Suprapubic skin (tissue), 4 donors: ENCODE measurements at places on chromosomes 1 and 21. TPM values are rescaled to one million over a fixed set of nuclear protein-coding genes. Genes with fewer than 3 reads are reported as not detected.

GRCh38 chr1:95049935-95050334 lies 22.8 kb downstream of the ALG14 start:
- no peak for DNase-seq

DNA sequence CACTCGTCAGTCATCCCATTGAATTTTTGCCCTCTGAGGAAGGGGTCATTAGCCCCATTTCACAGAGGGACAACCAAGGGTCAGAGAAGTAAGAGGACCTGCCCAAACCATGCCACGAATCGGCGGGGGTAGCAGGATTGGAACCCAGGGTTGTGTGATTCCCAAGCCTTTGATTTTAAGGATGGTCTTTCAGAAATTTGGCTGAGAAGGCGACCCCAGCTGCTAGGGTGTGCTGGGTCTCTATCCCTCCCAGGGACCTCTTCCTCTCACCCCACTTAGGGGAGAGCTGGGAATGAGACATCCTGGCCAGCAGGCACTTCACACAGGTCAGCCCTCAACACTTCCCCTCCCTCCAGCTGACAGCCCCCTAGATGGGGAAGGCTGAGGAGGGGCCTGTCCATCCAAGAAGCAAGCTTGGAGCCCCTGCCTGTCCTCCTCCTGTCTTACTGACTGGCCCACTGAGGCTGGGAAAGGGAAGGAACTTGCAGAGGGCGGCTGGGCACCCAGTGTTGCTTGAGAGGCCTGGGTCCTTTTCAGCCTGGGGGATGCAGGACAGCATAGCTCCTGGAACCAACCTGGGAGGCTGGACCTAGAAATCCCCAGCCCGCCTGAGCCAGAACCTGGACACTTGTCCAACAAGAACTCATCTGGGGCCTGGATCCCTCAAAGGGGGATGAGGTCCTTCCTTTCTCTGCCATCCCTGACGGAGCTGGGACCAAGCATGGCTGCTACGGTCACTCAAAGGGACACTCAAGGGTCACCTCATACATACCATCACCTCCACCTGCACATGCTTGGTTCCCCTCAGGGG lies 1.7 kb downstream of the SDC3 start:
- DNase-seq: peak; percentile 55

DNA sequence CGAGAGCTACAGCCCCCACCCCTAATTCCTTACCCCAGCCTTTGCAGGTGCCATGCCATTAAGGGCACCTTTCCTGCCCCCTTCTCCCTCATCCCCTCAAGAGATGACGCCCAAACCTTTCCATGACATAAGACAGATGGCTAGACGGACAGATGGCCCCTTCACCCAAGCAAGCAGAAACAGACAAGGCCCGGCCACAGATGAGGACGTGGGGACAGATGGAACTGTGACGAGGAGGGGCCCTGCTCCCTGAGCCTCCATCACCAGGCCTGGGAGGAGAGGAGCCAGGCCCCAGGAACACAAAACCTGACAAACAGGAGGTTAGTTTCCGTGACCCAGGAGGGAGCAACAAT lies 24.7 kb upstream of the PEF1 start:
- DNase-seq: no peak

- peak; percentile 44 for DNase-seq
These were observed 23.9 kb downstream of the TTC34 start for GRCh38 chr1:2777424-2778219.

DNA sequence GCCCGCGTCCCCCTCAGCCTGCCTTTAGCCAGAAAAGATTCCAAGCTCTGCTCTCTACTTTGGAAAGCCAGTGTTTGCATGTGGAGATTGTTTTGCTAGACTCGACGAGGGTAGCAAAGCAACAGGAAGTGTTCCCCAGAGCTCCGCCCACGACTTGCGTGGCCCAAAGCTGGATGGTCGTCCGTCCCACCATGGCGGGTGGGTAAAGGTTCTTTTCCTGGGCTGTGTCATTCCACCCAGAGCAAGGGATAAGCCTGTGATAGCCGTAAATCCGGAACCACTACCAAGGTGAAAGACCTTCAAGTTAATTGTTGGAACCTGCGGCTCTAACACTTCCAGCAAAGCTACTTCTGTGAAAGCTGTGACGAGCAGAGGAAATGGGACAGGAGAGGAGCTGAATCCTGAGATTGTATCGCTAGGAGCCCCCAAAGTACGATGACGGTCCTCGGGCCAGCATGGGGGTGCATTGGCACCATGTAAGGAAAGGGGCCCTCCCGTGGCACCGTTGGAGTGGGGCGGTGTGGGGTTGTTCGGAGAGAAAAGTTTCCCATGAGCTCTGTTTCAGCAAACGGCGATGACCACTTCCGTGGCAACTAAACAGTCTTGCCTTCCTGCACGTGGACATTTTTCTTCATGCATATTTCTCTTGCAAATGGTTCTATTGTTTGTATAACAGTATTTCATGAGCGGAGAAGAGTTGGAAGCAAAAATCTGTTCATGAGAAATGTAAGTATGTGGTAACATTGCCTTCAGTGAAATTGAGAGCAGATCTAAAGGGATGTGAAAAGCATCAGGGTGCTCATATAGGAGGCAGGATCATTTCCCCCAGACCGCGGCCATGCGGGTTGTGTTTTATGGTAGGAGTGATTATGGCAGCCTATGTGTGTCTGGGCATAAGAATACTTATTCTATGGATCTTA lies 8.4 kb downstream of the MX2 start:
- peak; percentile 73 for DNase-seq

The FCRL4 gene
- not detected for total RNA-seq

The POU3F1 gene
- 28.5 TPM for total RNA-seq
